Kidney (tissue), 22 donors: ENCODE measurements at places on chromosomes 13 and 19. TPM values are rescaled to one million over a fixed set of nuclear protein-coding genes. Genes with fewer than 3 reads are reported as not detected.

Gene NXNL1
- total RNA-seq, result not detected

Gene KANK3
- 26.6 TPM for total RNA-seq

- DNase-seq, result no peak
- H3K4me1 ChIP-seq, result no peaks in the 10 kb centered on the region
- no peaks in the 10 kb centered on the region for H3K36me3 ChIP-seq
- no peaks in the 10 kb centered on the region for H3K27me3 ChIP-seq
- no peak overlapping the region for H3K4me3 ChIP-seq
Measured at GRCh38 chr13:73288596-73288995, 229.8 kb downstream of the KLF5 start.

DNA sequence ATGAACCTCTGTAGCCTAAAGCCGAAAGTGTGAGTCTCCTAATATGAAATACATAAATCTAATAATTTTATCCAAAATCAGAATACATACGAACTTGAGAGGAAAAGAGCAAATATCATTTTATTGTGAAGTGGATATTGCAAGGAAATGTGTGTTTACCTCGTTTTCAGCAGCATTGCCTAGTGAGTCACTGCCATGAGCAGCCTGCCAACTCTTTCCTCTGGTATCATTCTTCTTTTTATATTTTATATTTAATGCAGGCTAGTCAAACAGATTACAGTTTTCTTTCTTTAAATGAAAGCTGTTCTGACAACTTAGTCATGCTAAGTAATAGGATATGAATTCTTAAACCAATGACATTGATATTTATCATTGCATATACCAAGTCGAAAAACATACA lies 44.2 kb downstream of the EDNRB start:
- H3K27me3 ChIP-seq, result no peaks in the 10 kb centered on the region
- H3K4me1 ChIP-seq, result no peaks in the 10 kb centered on the region
- no peak overlapping the region for H3K27ac ChIP-seq

Gene CA11
- 11.6 TPM for total RNA-seq

Gene MEIOSIN
- total RNA-seq, result not detected

- peak overlapping the region; percentile 90 for H3K4me3 ChIP-seq
- no peak overlapping the region for H3K27ac ChIP-seq
- DNase-seq, result no peak
- H3K27me3 ChIP-seq, result no peaks in the 10 kb centered on the region
- no peaks in the 10 kb centered on the region for H3K4me1 ChIP-seq
Measured at GRCh38 chr19:46745030-46745429, 827 bp upstream of the FKRP start.

Gene PSMC4
- total RNA-seq, result 84.7 TPM

DNA sequence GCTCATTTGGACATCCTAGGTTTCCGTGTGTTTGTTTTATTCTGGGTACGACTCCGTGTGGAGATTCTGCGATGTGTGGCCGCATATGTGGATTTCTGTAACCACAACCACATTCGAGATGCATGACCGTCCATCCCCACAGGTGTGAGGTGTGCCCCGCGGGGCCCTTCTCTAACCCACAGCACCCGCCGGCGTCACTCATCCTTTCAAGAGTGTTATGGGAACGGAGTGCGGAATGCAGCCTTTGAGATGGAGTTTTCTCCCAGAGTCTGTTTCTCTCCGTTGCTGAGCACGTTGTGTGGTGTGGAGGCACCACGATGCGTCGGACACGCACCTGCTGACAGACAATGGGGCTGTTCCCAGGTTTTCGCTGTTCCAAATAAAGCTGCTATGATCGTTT lies 40.0 kb downstream of the C13orf46 start:
- no peaks in the 10 kb centered on the region for H3K36me3 ChIP-seq
- H3K27me3 ChIP-seq, result no peaks in the 10 kb centered on the region

DNA sequence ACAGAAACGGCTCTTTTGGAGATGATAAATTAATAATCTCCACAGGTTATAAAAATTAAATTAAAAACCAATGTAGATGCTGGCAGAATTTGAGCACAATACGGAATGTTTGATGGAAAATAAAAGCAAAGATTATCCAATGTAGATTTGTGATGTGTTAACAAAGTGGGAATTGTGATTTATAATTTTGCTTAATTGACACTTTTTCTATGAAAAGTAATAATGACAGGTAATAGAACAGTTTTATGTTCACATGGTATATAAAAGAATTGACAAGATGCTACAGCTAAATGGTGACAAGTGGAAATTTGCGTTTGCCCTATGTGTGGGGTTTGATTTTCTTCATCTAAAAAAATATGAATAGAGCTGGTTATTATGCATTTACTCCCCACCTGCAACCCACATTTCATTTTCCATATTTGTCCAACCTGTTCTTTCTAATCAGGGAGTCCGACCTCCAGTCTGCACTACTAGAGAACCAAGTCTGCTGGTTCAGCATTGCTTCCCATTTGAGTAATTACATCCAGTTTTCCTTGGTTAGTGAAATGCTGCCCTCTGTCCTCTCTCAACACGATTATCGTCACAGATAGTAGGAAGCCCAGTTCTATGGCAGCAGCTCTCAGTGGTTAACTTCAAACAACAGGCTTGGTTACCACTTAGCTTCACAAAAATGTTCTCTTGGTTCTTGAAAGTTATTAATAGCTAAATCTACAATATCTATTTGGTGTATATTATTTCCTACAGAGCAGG lies 61.4 kb upstream of the SLITRK1 start:
- no peak for DNase-seq
- H3K4me3 ChIP-seq, result no peak overlapping the region
- no peaks in the 10 kb centered on the region for H3K36me3 ChIP-seq
- no peaks in the 10 kb centered on the region for H3K27me3 ChIP-seq

GRCh38 chr13:35659796-35660195 lies 183.3 kb upstream of the MAB21L1 start:
- H3K27me3 ChIP-seq, result no peaks in the 10 kb centered on the region
- H3K4me3 ChIP-seq, result no peak overlapping the region
- DNase-seq, result no peak
- H3K4me1 ChIP-seq, result no peaks in the 10 kb centered on the region
- H3K27ac ChIP-seq, result no peak overlapping the region

Gene CGB8
- not detected for total RNA-seq

DNA sequence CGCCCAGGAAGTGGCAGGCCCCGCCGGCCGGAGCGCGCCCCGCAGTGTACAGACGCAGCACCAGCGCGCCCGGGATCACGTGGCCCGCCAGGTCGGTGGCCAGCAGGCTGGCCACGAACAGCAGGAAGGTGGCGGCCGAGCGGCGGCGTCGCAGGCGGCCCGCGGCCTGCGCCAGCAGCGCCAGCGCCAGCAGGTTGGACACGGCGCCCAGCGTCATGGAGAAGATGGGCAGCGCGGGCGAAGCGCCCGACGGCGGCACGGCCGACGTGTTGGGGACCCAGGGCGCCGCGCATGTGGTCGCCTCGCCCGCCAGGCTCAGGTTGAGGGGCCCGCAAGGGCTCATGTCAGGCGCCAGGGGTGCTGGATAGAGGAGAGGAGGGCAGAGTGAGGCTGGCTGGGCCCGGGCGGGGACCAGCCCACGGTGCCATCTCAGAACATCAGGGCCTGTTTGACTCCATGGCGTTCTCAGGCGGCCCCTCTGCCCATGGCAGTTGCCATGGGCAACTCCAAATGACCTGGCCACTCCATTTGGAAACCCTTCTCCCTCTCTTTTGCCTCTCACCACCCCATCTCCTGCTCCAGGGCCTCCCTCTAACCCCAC lies 1.1 kb downstream of the PTGER1 start:
- no peaks in the 10 kb centered on the region for H3K36me3 ChIP-seq
- H3K4me3 ChIP-seq, result no peak overlapping the region
- H3K27ac ChIP-seq, result no peak overlapping the region

Gene TEX30
- 9.9 TPM for total RNA-seq

Gene CEACAM5
- total RNA-seq, result not detected

DNA sequence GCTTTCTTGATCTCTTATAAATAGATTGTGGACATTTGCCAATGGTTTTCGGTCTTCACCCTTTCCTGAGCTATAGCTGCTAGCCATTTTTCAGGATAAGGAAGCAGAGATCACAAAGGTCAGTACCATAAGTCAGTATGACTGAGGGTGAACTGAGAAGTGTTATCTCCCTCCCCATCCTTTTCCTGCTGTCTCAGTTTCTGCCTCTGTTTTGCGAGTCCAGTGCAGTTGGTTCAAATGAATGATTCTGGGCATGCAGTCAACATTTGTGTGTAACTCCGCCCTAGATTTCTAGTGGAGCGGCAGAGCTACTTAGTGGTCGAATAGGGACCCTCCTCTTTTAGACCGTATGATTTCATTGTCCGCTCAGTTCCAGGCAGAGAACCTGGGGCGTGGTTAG lies 460.8 kb upstream of the ARGLU1 start:
- peak; percentile 64 for DNase-seq
- no peak overlapping the region for H3K4me3 ChIP-seq
- H3K27me3 ChIP-seq, result no peaks in the 10 kb centered on the region
- H3K36me3 ChIP-seq, result no peaks in the 10 kb centered on the region

GRCh38 chr13:99958406-99959126 lies 13.0 kb downstream of the ZIC5 start:
- peaks cover 6% of the 10 kb centered on the region for H3K4me1 ChIP-seq
- no peaks in the 10 kb centered on the region for H3K36me3 ChIP-seq
- no peak overlapping the region for H3K27ac ChIP-seq
- peaks cover 79% of the 10 kb centered on the region for H3K27me3 ChIP-seq
- H3K4me3 ChIP-seq, result no peak overlapping the region

DNA sequence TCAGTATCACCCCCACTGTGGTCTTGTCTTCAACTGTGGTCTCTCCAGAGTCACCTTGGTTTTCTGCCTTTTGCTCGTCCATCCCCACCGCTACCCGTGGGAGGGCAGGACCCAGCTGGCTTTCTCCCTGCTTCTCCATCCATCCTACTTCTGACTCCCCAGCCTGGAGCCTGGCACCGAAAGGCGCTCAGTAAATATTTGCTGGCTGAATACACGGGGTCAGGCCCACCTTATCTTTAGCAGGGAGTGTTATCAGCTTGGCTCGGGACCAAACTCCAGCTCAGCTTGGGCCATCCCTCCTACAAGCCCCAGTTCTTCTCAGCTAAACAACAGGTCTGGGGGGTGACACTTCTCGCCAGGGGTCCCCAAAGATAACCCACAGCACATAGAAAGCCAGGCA lies 62.0 kb upstream of the KLF2 start:
- H3K27ac ChIP-seq, result no peak overlapping the region
- no peak for DNase-seq
- H3K4me1 ChIP-seq, result no peaks in the 10 kb centered on the region

- H3K4me3 ChIP-seq, result no peak overlapping the region
- H3K27ac ChIP-seq, result no peak overlapping the region
- H3K27me3 ChIP-seq, result no peaks in the 10 kb centered on the region
- no peak for DNase-seq
Measured at GRCh38 chr13:94765814-94766213, 53.5 kb upstream of the SOX21 start.

- no peak for DNase-seq
- no peak overlapping the region for H3K4me3 ChIP-seq
- H3K27me3 ChIP-seq, result no peaks in the 10 kb centered on the region
- H3K27ac ChIP-seq, result no peak overlapping the region
Measured at GRCh38 chr13:93249364-93250306, 23.0 kb downstream of the GPC6 start.

Gene LENG9
- total RNA-seq, result 6.8 TPM

GRCh38 chr19:2648528-2648937 lies 54.0 kb downstream of the GNG7 start:
- H3K4me3 ChIP-seq, result no peak overlapping the region
- H3K36me3 ChIP-seq, result no peaks in the 10 kb centered on the region
- no peaks in the 10 kb centered on the region for H3K4me1 ChIP-seq
- no peak overlapping the region for H3K27ac ChIP-seq
- DNase-seq, result peak; percentile 84

- no peaks in the 10 kb centered on the region for H3K36me3 ChIP-seq
- peaks cover 8% of the 10 kb centered on the region for H3K4me1 ChIP-seq
- no peak overlapping the region for H3K4me3 ChIP-seq
- no peaks in the 10 kb centered on the region for H3K27me3 ChIP-seq
- H3K27ac ChIP-seq, result no peak overlapping the region
- no peak for DNase-seq
Measured at GRCh38 chr19:16615808-16616207, 12.2 kb downstream of the MED26 start.
